ENCODE measurements at places on chromosomes 12 and 14.

DNA sequence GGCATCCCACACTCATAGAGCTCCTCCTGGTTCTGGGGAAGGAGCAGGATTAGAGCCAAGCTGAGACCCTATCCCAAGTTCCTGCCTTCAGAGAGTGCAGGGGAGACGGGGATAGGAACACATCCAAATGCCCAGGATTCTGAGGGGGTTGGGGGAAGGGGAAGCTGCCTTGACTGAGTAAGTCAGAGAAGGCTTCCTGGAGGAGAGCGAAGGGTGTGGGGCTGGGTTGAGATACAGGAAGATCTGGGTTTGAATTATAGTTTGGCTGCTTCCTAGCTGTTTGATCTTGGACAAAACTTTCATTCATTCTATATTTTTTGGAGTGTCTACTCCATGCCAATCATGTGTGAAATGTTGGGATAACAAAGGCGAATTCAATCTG lies 8.0 kb upstream of the AQP2 start:
- DNase-seq: no peak

- no peak for DNase-seq
Measured at GRCh38 chr12:42236017-42236416, 2.0 kb downstream of the YAF2 start.

GRCh38 chr12:124464062-124464461 lies 103.3 kb downstream of the NCOR2 start:
- no peak for DNase-seq

GRCh38 chr12:4044101-4044500 lies 170.9 kb upstream of the PARP11 start:
- DNase-seq: no peak

GRCh38 chr12:109421355-109422087 lies 55.6 kb downstream of the KCTD10 start:
- no peak for DNase-seq

- no peak for DNase-seq
Measured at GRCh38 chr12:123816896-123817537, 54.9 kb downstream of the DNAH10 start.

DNA sequence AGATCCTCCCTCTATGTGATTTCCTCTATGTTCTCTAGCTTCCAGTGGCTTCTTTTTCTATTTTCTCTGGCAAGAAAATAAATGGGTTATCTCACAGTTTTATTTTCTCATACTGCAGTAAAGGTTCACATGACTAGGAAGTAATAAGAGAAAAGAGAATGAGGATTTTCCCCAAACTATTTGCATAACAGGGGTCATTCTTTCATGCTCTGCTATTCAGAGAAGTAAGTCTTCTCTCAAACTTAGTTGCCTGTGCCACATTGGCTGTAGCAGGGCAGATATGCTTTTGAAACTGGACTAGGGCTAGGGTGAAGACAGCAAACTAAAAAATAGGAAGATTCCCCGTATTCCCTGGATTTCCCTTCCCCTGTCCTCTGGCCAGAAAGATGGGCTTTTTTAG lies 57.4 kb downstream of the ACSM4 start:
- no peak for DNase-seq

DNA sequence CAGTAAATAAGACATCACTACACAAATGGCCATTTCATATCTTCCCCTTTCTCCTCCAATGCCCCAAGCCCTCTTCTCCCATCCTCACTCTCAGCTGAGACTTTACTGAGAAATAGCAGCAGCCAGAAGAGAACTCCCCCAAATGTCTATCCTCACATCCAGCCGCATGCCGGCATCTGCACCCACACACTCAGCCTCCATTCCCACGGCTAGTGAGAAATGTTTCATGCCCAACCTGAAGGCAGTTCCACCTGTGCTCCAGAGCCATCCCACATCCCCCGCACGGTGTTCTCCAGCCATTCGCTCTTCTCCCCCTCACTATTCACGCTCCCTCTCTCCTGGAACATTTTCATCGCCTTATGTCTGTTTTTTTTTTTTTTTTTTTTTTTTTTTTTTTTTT lies 208.7 kb upstream of the DIO3 start:
- no peak for DNase-seq

- no peak for DNase-seq
Measured at GRCh38 chr12:11962860-11963259, 107.9 kb upstream of the BCL2L14 start.

- no peak for DNase-seq
Measured at GRCh38 chr14:105187116-105187515, 6.0 kb upstream of the NUDT14 start.

DNA sequence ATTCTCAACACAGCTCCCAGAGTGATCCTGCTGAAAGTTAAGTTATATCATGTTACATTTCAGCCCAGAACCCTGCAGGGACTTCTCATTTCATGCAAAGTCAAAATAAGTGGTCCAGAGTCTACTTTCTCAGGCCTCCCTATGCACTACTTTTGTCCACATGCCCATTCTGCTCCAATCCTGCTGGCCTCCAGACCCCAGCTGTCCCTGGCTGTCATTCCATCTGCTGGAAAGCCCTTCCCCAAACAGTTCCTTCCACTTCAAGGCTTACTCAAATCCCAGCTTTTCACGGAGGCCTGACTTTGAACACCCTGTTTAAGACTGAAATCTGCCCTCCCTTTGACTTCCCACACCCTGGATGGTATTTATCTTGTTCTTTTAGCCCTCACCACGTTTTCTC lies 109.8 kb upstream of the DNM1L start:
- DNase-seq: no peak

DNA sequence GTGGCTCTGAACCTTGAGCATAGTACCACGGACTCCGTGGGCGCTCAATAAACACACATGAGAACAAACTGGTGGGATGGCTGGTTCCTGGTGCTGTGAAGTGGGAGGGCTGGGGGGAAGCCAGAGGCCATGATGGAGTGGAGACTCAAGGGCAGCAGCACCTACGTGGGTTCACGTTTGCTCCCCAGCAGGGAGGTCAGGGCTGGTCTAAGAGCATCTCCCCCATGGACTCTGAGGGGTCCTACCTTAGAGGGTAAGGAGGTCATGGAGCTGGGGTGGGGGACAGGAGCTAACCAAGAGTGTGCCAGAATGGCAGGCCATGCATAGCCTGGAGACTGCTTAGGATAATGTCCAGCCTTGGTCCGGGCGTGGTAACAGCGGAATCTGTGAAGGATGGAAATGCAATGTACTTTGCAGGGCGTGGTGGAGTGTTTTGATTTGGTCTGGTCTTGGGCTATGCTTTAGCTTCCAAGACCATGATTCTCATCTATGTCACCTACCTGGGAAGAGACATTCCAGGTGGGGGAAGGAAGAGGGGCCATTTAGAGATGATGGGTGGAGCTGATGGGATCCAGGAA lies 103.0 kb downstream of the PRMT8 start:
- peak; percentile 31 for DNase-seq

GRCh38 chr12:118183155-118183554 lies 47.2 kb downstream of the PEBP1 start:
- no peak for DNase-seq

- DNase-seq: peak; percentile 67
Measured at GRCh38 chr14:94581127-94581999, at the start of gene SERPINA5. TSS of gene SERPINA5 (plus strand) at chr14:94581426. CDS start at chr14:94587363, 5,937 bp downstream.

DNA sequence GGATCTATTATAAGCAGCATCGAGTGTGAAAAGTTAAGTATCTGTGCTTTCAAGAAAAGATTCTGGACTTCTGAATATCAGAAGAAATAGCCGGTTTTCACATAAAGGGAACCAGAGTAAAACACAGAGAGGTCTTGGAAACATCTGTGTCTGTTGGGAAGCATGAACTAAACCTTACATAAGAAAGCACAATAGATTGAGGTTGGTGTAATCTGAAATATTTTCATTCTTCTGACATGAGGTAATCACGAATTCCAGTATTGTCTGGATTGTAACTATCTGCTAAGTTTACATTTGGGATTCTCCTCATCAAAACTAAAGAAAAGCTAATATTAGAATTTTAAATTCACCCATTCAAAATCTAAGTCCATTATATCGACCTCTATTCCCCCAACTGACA lies 161.3 kb downstream of the CPNE8 start:
- no peak for DNase-seq

DNA sequence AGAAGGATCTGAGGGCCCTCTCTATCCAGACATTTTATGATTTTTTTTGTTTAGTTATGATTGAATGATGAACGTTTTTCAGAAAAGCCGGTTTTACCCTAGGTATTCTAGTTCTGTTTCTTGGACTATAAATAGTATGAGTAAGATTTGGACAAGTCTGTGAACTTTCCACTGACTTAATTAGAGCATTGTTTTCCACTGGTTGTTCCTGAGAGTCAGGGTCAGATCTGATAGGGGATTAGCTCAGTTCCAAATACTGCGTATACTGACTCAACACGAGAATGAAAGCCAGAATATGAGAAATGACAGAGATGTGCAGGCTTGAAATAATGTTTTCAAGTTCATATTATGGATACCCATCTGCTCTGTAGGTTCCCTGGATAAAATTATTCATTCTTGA lies 361.6 kb downstream of the AEBP2 start:
- no peak for DNase-seq

DNA sequence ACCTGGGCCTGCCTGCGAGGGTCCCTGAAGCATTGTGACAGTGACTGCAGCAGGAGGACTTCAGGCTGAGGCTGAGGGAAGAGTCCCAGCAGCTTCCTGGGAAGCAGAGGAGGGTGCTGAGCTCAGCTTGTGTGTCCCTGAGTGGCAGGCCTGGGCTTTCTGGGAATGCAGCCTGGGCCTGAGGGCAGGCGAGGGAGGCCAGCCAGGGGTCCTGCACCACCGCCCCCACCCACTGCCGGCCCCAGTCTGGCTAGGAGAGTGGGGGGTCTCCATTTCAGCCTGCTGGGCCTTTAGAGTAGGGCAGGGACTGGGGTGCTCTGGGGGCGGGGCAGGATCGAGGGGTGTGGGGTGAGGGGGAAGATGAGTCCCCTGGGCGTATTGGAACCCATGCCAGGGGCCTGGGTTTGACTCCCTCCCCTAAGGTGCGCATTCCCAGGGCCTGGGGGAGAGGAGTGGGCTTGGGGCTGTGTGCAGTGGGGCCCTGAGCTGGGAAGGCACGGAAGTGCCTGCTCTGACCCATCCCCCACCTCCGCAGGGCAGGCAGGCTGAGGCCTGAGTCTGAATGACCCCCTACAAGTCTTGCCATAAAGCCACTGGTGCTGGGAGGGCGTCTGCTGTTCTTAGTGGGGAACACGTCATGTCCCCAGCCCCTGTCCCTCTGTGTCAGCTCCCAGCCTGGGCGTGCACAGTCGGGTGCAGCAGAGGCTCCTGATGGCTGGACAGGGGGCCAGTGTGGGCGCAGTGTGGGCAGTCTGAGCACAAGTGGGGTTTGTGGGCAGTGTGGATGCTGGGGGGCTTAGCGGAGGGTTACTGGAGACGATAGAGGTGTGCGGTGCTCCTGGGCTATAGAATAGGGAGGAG lies 46.4 kb downstream of the KRT80 start:
- DNase-seq: no peak

DNA sequence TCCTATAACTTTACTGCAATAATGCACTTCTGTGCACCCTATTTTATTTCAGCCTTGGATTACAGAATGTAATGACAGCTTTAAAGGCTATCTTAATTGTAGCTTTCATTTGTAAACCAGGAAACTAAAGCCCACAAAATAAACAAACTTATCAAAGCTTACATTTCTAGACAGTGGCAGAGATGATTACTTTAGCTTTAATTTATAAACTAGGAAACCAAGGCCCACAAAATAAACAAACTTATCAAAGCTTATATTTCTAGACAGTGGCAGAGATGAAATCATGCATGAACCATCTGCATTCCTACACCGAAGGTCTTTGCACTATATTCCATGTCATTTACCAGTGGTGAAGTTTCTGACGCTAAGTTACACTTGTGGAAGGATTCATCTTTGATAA lies 74.4 kb downstream of the PRKD1 start:
- no peak for DNase-seq

DNA sequence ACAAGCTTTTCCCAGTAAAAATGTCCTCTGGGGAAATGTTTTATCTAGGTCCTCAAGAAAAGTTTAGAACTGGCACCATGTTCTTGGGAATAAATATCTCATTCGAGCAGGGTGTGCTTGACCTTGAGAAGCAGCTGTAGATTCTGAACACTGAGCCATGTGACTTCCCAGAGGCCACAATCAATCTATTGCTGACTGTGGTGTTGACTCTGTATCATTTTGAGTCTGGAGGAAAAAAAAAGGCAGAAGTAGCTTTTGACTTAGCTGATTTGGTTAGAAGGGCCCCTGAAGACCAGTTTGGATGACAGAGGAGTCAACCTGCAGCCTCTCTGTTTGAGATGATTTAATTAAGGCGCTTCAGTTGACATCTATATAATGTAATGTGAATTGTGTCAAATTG lies 592.4 kb upstream of the SEL1L start:
- DNase-seq: no peak

DNA sequence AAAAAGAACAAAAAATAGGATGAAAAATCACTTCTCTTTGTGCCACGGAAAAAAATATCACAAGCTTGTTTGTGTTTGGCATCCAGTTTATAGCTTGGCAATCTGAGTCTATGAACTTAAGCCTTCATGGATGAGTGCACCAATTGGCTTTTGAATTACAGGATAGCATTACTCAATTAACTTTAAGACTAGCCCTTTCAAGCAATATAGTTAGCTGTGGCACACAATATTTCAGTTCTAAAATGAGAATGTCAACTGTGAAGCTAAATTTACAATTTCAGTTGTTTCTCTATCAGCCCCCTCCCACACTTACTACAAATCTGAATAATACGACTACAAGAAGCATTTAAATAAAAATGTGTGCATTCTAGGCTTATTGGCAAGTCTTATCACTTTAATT lies 8.3 kb downstream of the RERG start:
- DNase-seq: no peak

DNA sequence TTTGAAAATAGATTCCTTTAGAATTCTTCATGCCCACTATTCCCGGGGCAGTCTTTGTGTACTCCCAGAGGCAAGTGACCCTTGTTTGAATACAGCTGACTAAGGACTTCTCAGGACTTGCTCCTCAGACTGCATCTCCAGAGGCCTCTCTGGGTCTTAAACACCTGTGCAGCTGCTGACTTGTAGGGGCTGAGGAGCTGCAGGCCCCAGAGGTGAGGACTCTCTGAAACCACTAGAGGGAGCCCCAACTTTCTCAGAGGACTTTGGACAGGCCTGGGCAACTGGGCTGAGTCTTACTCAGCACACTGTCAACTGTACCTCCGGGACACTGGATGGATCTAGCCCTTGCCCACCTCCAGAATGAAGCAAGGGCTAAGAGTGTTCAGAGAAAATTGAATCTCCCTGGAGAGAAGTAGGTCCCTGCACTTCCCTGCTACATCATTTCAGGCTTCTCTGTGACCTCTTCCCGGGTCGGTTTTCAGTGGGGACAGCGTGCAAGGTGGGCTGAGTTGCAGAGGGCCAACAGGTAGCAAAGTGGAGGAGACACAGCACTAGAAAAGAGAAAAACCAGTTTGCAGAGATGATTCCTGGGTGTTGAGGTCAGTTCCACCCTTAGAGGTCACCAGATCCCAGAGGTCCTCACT lies 164.6 kb downstream of the TMEM117 start:
- no peak for DNase-seq

GRCh38 chr14:104281768-104282301 lies 143.4 kb downstream of the KIF26A start:
- peak; percentile 54 for DNase-seq

GRCh38 chr14:66038212-66038611 lies 448.0 kb upstream of the CCDC196 start:
- DNase-seq: no peak
